Renal pelvis (tissue), 12 donors: ENCODE measurements at places on chromosomes 2 and 18. TPM values are rescaled to one million over a fixed set of nuclear protein-coding genes. Genes with fewer than 3 reads are reported as not detected.

The EFHD1 gene
- 58.4 TPM for polyA plus RNA-seq

The CCDC141 gene
- polyA plus RNA-seq = 0.27 TPM

The MC5R gene
- polyA plus RNA-seq = not detected

The RIT2 gene
- polyA plus RNA-seq = 0.10 TPM

The TTN gene
- 1.3 TPM for polyA plus RNA-seq

The SDC1 gene
- 34.5 TPM for polyA plus RNA-seq

The LDLRAD4 gene
- 9.0 TPM for polyA plus RNA-seq

The SKOR2 gene
- not detected for polyA plus RNA-seq

The NYAP2 gene
- not detected for polyA plus RNA-seq

The SNTG2 gene
- polyA plus RNA-seq = 3.7 TPM
